Activated CD8-positive, alpha-beta memory T cell treated with anti-CD3 and anti-CD28 coated beads for 1 hour (primary cell): ENCODE measurements at places on chromosomes 12 and 14.

DNA sequence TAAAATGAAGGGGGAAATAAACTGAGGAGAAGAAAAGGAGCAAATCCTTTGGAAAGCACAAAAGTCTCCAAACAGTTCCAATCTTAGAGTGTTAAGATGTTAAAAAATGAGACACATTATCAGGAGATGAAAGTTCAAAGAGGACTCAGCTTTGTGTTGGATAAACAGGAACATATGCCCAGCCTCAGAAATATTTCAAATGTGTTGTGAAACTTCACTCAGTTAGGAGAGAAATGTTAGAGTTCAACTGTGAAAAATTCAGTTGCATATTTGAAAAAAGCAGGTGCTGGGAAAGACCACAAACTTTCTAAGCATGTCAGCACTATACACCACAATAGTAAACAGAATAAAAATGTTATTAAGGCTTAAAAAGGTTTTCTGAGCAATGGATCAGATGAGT, 136.8 kb upstream of the PRKD1 start:
- DNase-seq: no peak

- no peak for DNase-seq
Measured at GRCh38 chr12:90839346-90839745, 115.6 kb downstream of the CCER1 start.

GRCh38 chr14:71783786-71784185, 148.4 kb upstream of the RGS6 start:
- no peak for DNase-seq

- DNase-seq: no peak
Measured at GRCh38 chr12:81758421-81759189, 545 bp downstream of the PPFIA2 start.

DNA sequence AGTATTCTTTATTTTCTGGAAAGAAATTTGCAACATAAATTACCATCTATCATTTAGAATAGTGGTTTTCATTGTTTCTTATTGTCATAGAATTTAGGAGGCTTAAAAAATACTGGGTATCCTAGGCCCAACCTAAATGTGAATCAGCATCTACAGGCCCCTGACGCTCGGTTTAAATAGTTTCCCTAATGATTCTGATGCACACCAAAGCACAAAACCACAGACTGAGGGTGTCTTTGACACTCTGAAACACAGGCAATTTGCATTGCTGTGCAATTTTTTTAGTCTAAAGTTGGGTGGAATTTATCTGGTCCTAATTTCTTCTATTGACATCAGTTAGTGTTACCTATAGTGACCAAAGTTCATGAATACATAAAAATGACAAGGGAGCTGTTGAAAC, 87.6 kb upstream of the SSTR1 start:
- no peak for DNase-seq

- no peak for DNase-seq
Measured at GRCh38 chr14:76742966-76743365, 18.3 kb upstream of the VASH1 start.

DNA sequence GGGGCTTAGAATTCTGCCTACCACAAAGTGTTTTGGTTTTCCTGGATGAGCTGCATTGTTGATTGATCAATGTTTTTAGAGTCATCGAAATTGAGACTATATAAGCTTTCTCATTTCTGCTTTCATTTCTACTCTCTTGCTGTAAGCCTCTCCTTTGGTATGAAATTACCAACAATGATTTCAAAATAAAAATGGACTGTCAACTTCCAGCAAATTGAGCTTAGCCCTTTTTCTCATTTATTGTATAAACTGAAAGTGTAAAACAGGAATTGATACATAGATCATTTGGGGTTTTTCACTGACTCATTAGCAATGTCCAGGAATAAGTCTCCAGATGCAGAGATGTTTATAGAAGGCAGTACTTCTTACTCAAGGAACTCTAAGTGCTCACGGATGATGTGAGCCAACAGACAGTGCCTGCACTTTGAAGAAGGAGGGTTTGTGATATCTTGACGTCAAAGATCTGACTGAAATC, 20.0 kb upstream of the PCNX1 start:
- no peak for DNase-seq

DNA sequence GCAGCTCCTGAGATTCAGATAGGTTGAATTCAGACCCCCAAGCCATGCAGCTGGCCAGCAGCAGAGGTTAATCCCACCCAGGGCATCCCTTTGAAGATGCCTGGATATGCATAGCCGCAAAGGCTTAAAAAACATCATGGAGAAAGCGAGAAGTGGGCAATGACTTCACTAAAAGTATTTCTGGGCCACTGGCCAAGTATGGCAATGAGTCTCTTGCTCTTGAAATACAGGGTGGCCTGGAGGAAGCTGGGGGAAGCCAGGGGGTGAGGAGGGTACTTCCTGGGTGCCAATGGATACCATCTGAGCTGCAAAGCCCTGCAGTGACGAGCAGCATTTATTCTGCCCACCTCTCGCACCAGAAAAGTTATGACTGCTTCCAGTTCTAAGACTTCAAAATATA, 539.3 kb upstream of the TBX3 start:
- no peak for DNase-seq

GRCh38 chr12:52585946-52586345, 12.3 kb upstream of the KRT74 start:
- peak; percentile 81 for DNase-seq

GRCh38 chr12:21499765-21500164, 1.7 kb downstream of the RECQL start:
- DNase-seq: no peak

- no peak for DNase-seq
Measured at GRCh38 chr14:22553445-22553844, 35.6 kb downstream of the DAD1 start.

- DNase-seq: no peak
Measured at GRCh38 chr14:32601069-32601468, 272.0 kb downstream of the AKAP6 start.

DNA sequence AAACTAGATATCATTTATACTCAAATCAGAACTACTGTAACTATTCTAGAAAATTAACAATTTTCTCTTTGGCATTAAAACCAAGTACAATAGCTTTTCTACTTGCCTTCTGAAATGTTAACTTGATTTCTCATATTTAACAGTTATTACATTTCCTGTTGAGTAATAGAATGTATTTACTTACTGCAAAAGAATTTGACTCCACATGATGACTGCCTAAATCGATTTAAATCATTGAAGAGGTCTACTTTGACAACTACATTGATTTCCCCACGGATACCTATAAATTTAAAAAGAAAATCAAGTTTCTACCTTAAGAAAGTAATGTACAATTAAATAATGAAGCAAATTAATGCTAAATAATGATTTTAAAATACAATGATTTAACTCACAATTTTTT, 18.9 kb downstream of the C2CD5 start:
- DNase-seq: no peak

DNA sequence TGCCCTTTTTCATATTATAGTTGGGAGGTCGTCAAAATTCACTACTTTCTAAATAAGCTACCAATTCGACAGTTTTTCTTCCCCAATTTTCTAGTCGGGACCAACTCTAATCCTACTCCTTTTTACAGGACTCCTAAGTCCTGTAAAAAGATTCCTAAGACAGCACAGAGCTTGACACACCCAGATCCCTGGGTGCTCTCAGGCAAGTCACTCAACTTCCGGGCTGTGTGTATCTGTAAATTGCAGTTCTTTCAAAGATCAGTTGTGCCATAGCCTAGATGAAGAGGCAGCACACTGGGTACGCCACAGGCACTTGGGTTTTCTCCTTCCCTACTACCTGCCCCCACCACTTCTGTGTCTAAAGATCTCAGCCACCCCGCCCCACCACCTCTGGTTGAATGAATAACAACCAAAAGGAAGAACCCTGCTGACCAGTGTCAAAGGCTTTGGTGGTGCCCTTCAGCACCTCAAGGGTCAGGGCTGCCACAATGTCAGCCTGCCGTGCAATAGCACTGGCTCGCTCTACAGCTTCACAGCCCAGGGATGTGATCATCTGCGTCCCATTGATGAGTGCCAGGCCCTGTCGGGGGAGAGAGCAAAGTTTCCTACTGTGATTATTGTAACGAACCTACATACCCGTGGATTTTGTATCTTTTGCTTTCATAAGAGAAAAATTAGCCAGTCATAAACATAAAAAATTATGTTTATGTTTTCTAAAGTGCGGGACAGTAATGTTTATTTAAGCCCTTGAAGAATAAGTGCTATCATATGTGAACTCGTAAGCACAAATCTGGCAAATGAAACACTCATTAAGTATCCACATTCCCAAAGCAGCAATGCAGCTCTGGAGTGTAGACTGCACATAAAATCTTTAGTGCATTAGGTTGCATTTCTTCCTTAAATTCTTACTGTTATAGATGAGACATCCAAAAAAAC, 9.2 kb downstream of the HAL start:
- DNase-seq: no peak

GRCh38 chr14:46985529-46986380, 334.2 kb upstream of the RPL10L start:
- DNase-seq: no peak
